Left hindlimb (tissue), 1 donor: ENCODE measurements at places on chromosomes 13 and 19.

DNA sequence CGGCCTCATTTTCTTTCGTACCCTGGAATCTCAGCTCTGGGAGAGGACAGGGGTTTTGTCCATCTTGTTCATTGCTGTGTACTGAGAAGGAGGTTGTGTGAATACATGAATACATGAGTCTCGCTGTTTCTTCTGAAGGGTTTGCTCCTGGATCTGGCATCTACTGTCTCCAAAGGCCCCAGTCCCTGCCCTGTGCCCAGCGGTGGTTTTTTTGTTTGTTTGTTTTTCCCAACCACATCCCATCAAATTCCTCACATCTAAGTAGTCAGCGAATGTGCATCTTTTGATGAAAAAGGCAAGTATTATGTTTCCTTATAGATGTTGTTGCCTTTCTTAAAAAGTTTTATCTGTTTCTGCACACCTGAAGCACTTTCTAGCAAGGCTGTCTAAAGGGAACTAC lies 12.5 kb downstream of the DCAF15 start:
- no peak for DNase-seq

- DNase-seq, result no peak
These were observed 32.5 kb downstream of the ZC3H4 start for GRCh38 chr19:47081095-47081494.

GRCh38 chr19:38692458-38693379 lies 45.3 kb downstream of the ACTN4 start:
- DNase-seq, result no peak

DNA sequence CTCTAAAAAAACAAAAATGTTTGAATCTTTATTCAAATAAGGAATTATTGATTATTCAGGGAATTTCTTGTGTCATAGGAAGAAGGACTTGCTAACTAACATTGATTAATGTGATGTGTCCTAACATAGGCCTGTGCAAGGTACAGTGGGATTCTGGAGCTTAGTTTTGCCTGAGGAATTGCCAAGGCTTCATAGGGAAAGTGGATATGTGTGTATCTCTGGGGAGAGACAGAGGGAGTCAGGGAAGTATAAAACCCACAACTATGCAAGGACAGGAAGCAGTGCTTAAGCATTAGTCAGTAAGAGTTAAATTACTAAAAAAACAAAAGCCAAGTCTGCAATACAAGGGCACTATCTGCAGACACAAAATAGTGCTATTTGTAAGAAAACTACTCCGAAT lies 59.6 kb downstream of the WDFY2 start:
- no peak for DNase-seq

GRCh38 chr19:18814063-18814462 lies 17.7 kb upstream of the UPF1 start:
- peak; percentile 82 for DNase-seq

GRCh38 chr19:54532528-54532927 lies 29.9 kb downstream of the LAIR2 start:
- no peak for DNase-seq

GRCh38 chr13:37475151-37475550 lies 123.4 kb downstream of the POSTN start:
- DNase-seq, result no peak

DNA sequence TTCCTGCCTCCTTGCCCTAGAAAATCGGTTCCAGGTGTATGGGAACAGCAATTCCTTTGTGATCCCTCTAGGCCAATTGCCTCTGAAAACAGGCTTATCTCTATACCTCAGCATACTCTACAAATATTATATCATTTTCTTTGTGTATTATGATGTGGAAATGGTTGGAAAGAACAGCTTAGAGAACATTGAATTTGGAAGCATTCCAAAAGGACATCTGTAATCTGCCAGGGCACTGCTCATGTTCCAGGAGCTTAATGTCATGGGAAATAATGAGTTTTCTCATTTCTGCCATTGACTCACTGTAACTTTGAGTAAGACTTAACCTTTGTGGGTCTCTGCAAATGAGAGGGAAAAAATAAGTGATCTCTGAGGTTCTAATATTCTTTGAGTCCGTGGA lies 147.3 kb downstream of the UFM1 start:
- DNase-seq, result no peak

DNA sequence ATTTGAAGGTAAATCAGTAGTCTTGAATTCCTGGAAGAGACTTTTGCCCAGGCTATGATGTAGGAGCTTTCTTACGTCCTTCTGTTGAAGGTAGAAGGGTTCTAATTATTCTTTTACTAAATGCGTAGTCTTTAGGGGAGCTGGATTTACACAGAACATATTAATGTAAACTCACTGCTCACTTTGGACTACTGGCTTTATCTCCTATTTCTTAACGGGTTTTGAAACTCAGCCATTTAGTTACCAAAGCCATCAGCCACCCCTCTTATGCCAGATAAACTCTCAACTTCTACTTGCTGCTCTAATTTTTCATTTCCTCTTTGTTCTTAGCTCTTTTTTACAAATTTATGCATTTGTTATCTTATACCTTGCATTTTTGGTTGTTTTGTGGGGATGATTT lies 81.5 kb downstream of the FNDC3A start:
- no peak for DNase-seq

DNA sequence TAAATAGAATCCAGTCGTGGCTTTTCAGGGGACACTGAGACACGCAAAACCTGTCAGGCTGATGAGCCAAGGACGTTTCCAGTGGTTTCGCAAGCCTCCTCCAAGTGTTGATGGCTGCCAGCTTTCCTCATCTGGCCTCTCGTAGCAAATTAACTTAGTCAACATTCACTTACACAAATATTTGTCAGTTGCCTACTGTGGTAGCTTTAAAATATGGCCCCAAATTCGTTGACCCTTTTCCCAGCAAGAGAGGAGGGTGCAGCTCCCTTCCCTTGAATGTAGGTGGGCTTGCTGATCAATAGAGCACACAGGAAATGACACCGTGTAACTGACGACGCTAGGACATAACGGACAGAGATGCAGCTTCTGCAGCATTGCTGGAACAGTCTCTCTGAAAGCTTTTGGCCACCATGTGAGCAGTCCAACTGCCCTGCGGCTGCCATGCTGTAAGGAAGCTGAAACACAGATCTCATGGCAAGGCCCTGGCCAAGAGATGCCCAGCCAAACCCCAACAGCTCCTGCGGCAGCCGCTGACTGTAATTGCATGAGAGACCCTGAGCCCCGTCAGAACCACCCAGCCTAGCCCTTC lies 5.5 kb upstream of the RANBP3 start:
- DNase-seq, result no peak

DNA sequence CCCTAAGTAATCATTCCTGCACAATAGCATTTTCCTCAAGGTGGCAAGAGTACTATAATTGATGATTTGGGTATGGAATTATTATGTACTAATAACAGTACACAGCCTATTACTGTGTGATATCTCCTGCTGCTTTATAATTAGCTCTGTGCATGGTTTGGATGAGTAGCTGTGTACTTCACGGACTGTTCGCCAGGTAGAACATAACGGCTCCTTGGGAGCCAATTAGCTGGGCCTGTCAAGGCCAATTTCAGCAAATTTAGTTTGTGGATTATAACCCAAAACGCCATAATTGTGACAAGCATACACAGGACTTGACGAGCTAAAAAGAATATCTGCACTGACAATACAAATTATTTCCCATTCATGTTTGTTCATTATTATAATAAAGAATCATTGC lies 1584.2 kb downstream of the SLITRK1 start:
- no peak for DNase-seq

GRCh38 chr13:44052780-44053184 lies 173.1 kb downstream of the LACC1 start:
- peak; percentile 45 for DNase-seq

GRCh38 chr13:67001363-67001762 lies 228.8 kb downstream of the PCDH9 start:
- DNase-seq, result no peak

DNA sequence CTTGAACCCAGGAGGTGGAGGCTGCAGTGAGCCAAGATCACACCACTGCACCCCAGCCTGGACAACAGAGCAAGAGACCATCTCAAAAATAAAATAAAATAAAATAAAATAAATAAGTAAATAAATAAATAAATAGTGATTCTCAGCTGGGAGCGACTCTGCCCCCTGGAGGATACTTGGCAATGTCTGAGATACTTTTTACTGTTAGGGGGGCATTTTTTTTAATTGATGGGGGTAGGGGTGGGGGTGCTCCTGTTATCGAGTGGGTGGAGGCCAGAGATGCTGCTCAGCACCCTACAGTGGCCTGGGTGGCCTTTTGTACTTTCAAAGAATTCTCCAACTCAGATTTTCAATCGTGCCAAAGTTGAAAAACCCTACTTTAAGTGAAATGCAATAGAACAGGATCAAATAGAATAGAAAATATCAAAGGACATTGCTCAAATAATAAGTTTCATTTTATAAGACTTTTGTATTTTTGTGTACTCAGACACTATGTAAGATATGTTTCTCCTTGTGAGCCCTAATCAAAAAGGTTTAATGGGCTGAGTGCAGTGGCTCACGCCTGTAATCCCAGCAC lies 7.1 kb upstream of the CLPP start:
- no peak for DNase-seq

- DNase-seq, result no peak
These were observed 472.1 kb downstream of the FOXO1 start for GRCh38 chr13:40194224-40194806.

DNA sequence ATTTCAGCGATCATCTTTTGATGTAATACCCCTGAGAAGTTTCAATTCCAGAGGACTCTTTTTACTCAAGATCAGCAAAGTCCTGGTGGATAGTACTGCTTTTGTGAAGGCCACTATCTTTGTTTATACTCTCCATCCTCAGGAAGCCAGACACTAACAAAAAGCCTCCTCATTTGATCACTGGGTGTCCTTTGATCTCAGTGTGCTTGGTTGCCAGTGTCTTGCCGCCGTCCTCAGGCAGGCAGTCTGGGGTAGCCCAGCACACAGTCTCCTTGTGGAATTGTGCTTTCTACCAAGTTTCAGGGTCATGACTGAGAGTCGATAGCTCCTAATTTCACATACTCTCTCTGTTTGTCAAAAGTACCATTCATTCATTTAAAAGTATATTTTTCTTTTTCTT lies 762.2 kb downstream of the EFNB2 start:
- DNase-seq, result no peak

DNA sequence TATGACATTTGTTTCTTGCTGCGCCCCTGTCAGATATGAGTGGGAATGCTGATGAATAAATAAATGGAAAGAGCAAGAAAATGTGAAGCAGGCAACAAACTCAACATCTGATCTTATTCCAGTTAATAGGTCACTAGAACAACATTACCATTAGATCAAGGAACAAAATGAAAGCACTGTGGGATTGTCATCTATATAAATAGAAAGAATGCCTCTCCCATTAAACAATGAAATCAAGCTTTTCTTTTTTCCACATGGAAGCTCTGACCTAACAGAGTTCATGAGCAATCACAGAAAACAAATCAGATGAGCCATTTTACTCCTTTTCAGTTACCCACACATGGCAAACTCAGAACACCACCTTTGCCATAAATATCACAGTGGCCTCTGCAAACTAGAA lies 354.8 kb downstream of the SUCLA2 start:
- no peak for DNase-seq

GRCh38 chr13:79407349-79407979 lies 1.4 kb upstream of the RBM26 start:
- no peak for DNase-seq

GRCh38 chr19:18073197-18073596 lies 13.5 kb downstream of the IL12RB1 start:
- DNase-seq, result no peak

GRCh38 chr19:54287456-54287855 lies 6.5 kb upstream of the LILRB2 start:
- DNase-seq, result no peak

DNA sequence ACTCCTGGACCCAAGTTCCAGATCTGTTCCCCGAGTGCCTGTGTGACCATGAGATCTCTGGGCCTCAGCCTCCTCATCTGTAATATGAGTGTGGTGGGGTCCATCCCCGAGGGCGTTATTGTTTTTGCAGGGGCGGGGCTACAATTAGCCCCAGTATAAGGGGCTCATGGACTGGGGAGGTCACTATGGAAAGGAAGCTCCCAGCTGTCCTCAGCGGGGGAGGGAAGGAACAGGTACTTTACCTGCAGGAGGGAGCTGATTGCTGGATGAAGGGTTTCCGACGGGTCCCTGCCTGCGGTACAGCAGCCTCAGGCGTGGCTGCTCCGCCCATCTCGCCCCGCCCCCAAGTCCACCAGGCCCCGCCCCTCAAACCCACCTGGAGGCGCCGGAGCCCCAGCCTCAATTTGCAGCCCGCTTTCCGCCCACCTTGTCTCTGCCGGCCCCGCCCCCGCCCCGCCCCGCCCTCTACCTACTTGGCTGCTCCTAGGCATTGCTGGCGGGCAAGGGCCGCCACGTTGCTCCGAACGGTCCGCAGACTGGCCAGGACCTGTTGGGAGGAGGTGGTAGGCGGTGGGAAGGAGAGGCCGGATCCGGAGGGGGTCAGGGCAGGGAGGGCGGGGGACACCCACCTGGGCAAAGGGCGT lies 5.5 kb downstream of the PDE4C start:
- DNase-seq, result no peak

DNA sequence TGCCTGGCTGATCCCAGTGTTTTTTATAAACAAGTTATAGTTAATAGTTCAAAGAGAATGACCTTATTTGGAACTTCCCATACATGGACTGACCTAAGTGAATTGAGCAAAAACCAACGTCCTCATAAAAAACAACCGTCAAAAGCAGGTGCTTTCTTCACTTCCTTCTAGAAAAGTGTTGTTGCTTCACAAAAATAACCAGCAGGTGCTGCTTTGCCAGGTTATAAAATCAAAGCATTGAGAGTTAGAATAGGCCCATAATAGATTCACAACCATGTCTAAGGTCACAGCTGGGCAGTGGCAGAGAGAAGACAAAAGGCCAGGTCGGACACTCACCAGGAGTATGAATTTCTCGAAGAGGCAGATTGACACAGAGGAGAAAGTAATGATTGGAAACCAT lies 9.5 kb downstream of the RUBCNL start:
- no peak for DNase-seq

GRCh38 chr13:43397111-43397510 lies 373.7 kb downstream of the DNAJC15 start:
- no peak for DNase-seq

GRCh38 chr19:57078802-57079201 lies 41.0 kb upstream of the USP29 start:
- DNase-seq, result no peak

GRCh38 chr13:49466292-49466838 lies 22.3 kb downstream of the SETDB2 start:
- DNase-seq, result no peak

DNA sequence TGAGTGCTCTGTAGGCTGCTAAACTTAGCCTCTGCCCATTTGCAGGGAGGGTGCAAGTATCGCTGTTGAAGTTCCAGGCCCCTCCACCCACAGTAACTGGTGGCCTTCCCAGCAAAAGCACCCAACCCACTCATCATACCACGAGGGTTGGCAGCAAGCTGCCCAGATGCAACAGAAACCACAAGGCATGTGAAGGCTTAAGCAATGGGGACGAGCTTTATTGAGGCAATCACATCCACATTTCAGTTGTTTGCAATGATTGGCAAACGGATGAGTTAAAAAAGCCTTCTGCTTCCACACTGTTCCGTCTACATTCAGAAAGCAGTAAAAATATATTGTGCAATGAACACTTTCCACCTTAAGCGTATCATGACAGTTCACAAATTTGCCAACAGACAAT lies 10.3 kb downstream of the GJB6 start:
- no peak for DNase-seq

- no peak for DNase-seq
These were observed 23.3 kb downstream of the LYPD4 start for GRCh38 chr19:41821003-41821735.

GRCh38 chr19:30711296-30711695 lies 339.1 kb downstream of the ZNF536 start:
- DNase-seq, result no peak

GRCh38 chr19:48741129-48741999 lies 954 bp upstream of the RASIP1 start:
- no peak for DNase-seq
